ENCODE measurements at places on chromosomes 12 and 14.

DNA sequence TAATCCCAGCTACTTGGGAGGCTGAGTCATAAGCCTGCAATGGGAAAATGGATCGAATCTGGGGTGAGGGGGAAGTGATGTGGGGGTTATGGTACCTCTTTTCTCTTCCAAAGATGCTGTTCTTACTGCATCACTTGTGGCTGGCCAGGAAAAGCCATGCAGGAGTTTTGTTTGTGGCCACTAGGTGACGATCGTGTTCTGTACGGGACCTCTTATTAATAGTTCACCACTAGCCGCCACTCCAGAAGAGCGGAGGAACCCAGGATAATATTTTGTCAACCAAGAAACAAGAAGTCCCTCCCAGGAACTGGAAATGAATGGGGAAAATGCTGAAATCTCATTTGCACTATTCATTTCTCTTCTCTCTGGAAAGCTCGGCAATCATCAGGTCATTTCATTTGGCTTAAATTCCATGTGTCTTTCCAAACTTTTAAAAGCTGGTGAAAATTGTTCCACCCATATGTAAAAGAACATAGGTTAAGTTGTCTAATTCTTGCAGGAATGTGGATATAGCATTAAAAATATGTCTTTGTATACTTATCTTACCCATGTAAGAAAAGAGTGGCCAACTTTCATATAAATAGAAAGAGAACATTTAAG is 8.9 kb downstream of the GPR65 start:
- DNase-seq, result peak; percentile 11

DNA sequence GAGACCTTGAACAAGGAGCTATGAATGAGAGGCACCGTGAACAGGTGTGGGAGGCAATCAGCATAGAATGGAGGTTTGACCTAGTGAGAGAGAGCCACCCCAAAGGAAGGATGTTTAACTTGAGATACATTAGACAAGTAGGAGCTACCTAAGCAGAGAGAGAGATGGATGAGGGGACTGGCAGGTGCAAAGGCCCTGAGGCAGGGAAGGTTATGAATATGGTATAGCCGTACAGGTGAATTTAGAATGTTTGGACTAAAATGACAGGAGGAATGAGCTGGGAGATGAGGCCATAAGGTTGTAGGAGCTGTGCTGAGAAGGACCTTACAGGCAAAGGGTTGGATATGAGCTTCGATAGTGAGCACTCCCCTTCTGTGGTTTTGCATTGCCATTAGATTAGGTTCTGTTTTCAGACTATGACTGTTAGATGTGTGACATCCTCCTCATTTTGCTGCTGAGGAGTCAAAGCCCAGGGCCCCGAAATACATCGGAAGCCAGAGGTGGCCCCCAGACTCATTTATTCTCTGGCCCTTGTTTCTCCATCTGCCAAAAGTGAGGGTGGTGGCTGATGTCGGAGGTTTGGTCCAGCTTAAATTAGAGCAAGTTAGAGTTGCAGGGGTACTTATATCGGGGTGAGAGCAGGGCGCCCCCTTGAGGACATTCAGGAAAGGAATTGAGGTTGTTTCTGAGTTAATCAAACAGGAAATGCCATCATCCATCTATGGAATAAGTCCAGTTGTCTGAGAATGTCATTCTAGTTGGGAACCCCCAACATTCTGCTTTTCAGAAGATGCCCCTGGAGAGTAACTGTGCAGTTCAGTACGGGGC is 29.4 kb downstream of the SLC24A4 start:
- no peak for DNase-seq

- no peak for DNase-seq
These were observed 21.5 kb downstream of the PPTC7 start for GRCh38 chr12:110561471-110562201.

DNA sequence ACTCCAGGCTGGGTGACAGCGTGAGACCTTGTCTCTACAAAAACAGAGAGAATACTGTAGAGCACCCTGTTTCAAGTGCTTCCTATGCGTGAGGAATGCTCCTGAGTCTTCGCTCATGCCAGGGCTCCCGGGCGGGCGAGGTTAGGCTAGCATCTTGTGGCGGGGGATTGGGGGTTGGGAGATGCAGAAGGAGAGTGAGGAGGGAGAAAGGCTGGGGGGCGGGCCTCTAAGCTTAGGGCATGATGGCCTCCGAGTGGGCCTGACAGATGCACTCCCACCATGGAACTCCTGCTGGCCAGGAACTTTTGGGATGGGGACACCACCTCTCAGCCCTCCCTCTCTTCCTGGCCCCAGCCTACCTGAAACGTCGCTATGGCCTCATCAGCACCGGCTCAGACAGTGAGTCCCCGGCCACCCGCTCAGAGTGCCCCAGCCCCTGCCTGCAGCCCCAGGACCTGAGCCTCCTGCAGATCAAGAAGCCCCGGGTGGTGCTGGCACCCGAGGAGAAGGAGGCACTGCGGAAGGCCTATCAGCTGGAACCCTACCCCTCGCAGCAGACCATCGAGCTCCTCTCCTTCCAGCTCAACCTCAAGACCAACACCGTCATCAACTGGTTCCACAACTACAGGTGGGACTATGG is 27.3 kb downstream of the PHETA1 start:
- no peak for DNase-seq

DNA sequence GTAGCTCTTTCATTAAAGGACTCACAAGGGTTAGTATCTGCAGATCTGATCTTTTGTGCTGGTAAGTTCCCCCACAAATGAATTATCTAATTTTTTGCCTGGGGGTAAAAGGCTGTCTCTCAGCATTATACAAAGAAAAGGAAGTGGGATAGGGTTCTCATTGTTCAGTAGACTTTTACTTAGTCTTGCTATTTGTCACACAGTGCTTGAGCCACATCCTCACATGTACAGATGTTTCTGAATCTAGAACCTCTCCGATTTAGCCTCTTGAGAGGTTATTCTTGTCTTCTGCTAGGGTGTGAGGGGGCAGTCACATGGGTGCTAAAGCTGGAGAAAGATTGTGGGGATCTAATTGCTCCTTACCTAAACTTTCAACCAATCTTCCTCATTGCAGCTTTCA is 93.0 kb downstream of the SLC41A2 start:
- DNase-seq, result no peak

- DNase-seq, result no peak
These were observed 38.6 kb downstream of the BCL11B start for GRCh38 chr14:99233222-99234035.

DNA sequence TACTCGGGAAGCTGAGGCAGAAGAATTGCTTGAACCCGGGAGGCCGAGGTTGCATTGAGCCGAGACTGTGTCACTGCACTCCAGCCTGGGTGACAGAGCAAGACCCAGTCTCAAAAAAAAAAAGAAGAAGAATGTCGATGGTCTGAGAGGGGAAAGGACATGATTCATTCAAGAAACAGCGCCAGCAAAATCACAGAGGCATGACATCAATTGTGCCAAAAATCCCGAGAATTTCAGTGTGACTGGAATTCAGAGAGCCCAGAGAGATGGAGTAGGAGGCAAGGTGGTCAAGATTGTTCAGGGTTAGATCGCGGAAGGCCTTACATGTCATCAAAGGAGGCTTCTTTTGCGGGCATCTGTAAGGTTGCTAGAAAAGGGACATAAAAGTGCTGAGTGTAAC is 483.3 kb downstream of the VRK1 start:
- DNase-seq, result no peak

GRCh38 chr12:21221778-21222177 is 90.8 kb downstream of the SLCO1B1 start:
- peak; percentile 20 for DNase-seq

GRCh38 chr12:130154276-130155070 is 7.8 kb upstream of the FZD10 start:
- DNase-seq, result no peak

DNA sequence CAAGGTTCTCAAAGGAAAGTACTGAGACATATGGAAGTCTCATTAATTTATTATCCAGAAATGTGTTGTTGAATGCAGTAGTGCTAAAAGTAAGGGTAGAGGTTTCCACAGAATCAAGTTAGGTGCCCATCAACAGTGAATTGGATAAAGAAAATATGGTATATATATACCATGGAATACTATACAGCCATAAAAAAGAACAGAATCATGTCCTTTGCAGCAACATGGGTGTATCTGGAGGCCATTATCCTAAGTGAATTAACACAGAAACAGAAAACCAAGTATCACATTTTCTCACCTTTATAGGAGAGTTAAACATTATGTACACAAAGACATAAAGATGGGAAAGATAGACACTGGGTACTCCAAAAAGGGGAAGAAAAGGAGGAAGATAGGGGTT is 149.9 kb upstream of the RASSF8 start:
- DNase-seq, result no peak

DNA sequence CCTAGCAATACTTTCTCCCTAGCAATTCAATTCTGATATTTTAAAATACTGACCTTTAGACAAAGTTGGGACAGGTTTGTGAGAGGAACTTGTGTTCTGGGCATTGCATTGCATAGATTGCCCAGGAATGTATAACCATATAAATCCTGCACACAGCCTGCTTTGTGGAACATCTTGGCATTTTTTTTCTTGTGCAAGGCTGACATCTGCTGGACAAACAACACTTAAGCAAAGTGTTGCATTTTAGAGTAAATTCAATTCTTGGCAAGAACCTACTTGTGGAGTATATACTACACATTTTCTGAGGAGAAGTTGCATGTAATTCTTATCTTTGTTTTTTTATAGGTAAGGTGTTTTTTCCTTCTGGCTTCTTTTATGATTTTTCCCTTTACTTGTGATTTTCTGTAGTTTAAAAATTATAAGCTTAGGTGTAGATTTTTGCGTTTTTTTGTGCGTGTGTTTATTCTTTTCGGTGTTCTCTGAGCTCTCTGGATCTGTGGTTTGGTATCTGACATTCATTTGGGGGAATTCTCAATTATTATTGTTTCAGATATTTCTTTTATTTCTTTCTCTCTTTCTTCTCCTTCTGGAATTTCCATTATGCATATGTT is 26.4 kb downstream of the TESPA1 start:
- peak; percentile 76 for DNase-seq

DNA sequence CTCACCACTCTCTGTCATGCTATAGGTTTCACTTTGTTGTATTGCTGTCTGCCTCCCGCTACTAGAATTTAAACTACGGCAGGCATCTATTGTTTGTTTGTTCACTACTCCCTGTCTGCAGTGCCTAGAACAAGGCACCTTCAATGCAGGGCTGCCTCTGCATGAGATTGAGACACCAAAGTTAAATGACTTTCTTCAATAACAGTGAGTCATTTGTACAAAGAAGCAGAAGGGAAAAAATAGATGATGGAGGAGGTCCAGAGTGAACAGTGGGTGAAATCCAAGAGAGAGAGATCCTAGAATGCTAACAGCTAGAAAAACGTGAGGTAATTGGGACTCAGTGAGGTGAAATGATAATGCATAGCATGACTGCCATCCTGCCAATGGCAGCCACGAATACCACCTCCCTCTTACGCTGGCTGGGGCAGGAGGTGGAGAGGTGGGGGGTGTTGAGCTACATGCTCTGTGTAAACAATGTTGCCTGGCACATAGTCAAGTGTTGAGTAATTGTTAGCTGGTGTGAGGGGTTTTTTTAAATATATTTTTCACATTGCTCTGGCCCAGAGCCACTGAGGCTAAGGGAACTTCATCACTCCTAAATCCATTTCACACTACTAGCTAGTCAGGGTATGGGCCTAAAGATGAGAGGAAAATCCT is 367.6 kb downstream of the RPS29 start:
- DNase-seq, result no peak

GRCh38 chr12:40957417-40957816 is 230.7 kb upstream of the PDZRN4 start:
- no peak for DNase-seq

GRCh38 chr14:22265319-22266141 is 323.5 kb downstream of the DAD1 start:
- no peak for DNase-seq

DNA sequence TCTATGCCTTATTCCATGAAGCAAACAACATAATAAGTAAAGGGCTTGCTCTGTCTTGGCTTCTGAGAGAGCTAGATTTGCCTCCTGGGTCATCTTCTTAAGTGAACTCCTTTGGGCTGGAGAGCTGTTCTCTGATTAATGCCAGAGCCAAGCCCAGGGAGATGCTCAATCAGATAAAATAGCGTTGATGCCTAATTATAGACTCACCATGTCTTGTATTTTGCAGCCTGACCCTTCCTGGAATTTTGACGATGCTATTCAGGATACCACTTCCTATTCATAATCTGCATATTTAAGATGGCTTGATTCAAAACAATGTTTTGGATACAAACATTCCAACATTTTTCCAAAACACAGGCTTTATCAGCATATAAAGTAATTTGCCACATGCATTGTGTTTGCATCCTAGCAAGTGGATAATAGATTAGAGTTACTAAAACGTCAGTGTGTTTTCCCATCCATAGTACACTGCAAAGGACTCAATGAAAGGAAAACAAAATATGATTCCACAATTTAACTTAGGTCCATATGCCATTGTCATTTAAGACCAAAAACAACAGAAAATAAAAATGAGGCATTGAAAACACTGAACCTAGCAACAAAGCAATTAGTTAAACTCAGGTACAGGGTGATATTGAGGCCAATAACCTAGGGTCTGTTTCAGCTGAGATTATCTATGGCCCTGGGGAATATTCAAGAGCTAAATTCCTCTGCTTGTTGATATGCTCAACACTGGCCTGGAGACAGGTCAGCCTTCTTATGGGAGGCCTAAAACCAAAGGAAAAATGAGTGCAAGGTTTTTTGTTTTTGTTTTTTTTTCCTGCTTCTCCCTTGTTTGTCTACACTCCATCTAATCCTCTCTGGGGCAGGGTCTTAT is 184.2 kb upstream of the FOXN3 start:
- no peak for DNase-seq

DNA sequence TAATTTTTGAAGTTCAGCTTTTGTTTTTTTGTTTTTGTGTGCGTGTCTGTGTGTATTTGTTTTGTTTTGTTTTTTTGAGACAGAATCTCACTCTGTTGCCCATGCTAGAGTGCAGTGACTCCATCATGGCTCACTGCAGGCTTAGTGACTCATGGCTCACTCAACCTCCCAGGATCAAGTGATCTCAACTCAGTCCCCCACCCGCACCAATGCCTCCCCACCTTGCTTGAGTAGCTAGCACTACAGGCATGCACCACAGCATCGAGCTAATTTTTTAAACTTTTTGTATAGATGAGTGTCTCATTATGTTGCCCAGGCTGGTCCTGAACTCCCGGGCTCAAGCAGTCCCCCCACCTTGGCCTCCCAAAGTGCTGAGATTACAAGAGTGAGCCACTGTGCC is 981.4 kb downstream of the BCL11B start:
- DNase-seq, result no peak

DNA sequence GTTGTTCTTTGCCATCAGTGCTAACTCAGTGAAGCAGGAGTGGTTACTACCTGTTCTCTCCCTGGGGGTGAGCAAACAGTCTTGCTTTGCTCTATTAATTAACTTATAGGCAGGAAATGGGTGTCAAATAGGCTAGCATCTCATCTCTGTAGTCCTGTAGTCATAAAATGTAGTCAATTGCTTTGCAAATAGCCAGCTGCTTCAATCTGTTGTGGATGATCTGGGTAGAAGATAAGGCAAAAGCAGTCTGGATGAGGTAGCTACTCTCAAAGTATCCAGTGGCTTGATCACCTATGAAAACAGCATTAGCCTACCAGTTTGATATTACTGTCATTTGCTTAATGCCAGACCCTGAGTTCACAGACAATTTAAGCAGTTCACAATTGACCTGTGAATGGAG is 369.0 kb upstream of the TMTC1 start:
- DNase-seq, result no peak
